Hypothalamus (tissue), 51 donors: ENCODE measurements at places on chromosomes 5 and 9.

- DNase-seq: no peak
These were observed 989.2 kb downstream of the TLE4 start for GRCh38 chr9:80560976-80561375.

DNA sequence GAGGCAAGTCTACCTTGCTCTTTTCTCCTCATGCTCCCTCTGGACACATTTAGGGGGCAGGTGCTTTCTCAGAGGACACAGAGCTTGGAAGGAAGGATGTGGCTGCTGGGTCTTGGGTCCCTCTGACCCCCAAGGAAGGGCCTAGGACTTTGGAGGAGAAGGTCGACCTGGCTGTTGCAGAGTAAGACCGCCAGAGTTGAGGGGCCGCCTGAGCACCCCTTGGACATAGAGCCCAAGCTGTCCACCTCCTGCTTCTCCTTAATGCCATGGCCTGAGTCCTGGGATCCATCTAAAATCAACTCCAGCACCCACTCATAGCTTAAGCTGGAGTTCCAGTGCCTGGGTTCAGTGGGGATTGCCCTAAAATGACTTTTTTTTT, 20.6 kb downstream of the LAMC3 start:
- DNase-seq: no peak

DNA sequence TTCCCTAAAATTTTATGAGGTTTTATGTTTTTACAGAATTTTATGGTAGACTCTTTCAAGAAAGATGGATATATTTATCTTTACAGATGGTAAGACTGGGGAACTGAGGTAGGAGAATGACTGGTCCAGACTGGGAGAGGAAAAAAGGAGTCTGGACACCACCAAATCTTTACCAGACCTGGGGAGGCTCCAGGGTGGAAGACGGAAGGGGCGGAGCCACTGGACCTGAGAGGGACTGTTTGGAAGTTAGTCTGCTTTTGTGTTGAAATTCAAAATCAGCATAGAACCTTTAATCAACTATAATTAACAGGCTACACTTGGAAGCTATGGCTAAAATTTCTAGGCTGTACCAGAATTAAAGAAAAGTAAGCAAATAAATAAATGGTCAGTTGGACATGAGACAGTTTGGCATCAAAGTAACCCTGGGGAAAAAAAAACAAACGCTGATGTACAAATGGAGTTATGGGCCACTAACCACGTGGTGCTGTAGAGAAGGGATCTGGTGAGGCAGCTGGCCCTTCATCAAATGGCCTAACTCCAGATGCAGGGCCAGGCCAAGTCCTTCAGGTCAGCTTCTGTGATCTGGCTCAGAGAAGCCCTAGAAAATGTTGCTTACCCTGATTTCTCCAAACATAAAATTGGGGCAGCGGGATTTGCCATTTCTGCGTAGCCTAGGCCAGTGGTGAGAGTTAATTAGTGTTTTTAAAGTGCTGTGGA, 155.1 kb downstream of the ARSB start:
- no peak for DNase-seq

DNA sequence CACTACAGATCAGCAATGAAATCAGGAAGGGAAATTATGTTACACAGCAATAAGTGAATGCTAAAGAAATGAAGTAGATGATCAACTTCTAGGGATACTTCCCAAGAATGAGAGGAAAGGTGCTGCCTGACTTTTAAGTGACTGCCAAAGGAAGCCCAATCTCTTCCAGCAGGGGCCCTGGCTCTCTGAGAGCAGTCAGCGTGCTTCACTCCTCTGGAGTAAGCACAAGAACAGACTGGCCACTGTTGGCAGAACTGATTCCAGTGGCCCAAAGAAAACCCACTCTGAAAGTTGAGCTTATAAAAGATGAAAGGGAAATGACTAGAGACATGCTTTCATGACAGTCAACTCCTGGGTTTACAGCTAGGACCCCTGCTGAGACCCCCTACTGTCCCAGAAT, 41.8 kb downstream of the MTMR12 start:
- DNase-seq: no peak

- DNase-seq: no peak
These were observed 63.2 kb upstream of the BRINP1 start for GRCh38 chr9:119432428-119432827.
